ENCODE measurements at places on chromosomes 2 and 18.
A peak's percentile ranks its signal among the peaks of the same experiment; 100 is the strongest.

DNA sequence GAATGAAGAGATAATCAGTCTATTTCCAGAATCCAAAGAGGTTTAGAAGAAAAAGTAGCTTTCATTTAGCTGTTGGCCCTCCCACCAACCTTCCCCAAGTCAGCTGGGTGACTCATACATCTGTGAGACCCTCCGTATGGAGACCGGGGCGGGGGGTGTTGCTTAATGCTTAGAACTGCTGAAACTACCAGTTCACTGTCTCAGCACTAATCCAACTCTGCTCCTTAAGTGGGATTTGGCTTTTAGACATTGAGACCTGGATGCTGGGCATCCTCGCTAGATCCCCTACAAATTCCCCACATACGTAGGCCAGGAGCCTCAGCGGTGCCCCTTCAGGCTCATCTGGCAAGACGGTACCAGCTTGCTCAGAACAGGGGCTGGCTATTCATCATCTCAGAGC is at the start of gene SAG:
Gene SAG (plus strand): TSS at position 252 of the 400 bp plus-strand sequence. CDS start 1,374 bp downstream, outside the sequence.
- DNase-seq = no peak

- no peak for DNase-seq
These were observed 29.9 kb upstream of the OTOS start for GRCh38 chr2:240170354-240170735.

GRCh38 chr18:27750014-27750413 is 426.9 kb downstream of the CDH2 start:
- DNase-seq = peak; percentile 53

- DNase-seq = no peak
These were observed 14.6 kb downstream of the ITM2C start for GRCh38 chr2:230879271-230879882.

- no peak for DNase-seq
These were observed 166.8 kb upstream of the ID2 start for GRCh38 chr2:8514796-8515758.

DNA sequence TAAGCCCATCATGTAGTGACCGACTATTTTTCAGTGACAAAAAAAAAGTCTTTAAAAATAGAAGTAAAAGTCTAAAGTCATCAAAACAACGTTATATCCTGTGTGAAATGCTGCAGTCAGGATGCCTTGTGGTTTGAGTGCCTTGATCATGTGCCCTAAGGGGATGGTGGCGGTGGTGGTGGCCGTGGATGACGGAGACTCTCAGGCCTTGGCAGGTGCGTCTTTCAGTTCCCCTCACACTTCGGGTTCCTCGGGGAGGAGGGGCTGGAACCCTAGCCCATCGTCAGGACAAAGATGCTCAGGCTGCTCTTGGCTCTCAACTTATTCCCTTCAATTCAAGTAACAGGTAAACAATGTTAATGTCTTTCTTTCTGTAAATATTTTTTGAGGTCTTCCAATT is at the start of gene CD28:
Gene CD28 (plus strand): TSS at position 237 of the 400 bp plus-strand sequence. CDS start 58 bp downstream, at position 295.
- DNase-seq = no peak

GRCh38 chr2:38076152-38076709 is 280 bp upstream of the CYP1B1 start:
- peak; percentile 90 for DNase-seq

GRCh38 chr2:146734042-146734820 is 1110.6 kb upstream of the ACVR2A start:
- peak; percentile 35 for DNase-seq

- DNase-seq = no peak
These were observed 71.8 kb upstream of the SPRED2 start for GRCh38 chr2:65504201-65504600.

DNA sequence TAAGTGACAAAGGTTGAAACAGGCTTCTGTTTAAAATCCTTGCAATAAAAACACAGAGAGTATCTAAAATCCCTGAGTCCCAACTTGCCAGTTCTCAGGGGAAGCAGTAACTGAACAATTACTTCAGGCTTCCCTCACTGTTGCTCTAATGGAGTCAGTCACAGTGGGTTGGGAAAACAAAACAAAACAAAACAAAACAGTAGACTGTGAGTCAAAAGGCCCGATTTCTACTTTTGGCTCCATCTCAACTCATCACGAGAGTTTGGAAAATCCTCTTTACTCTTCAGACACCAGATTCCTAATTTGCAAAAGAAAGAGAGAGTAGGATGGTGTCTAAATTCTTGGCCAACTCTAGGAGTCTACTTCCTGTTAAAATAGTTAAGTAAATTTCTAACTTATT is 1.1 kb downstream of the FSHR start:
- DNase-seq = no peak

GRCh38 chr2:212311807-212312404 is 226.7 kb downstream of the ERBB4 start:
- DNase-seq = no peak

DNA sequence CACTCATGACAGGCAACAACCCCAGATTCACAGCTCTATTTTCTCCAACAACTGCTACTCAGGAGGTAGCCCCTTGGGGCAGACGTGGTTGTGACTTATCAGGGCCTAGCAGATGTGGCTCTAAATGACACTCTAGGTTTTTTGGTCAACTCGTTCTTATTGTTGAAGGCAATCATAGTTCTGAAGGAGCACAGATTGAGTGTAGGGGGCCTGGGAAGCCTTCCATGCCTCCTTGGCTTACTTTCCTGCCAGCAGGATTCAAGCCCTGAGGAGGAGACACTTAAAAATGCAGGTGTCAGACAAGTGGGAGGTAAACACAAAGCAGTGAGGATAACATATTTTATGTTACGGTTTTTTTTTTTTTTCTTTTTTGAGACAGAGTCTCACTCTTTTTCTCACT is 23.5 kb upstream of the SUCLG1 start:
- DNase-seq = no peak

DNA sequence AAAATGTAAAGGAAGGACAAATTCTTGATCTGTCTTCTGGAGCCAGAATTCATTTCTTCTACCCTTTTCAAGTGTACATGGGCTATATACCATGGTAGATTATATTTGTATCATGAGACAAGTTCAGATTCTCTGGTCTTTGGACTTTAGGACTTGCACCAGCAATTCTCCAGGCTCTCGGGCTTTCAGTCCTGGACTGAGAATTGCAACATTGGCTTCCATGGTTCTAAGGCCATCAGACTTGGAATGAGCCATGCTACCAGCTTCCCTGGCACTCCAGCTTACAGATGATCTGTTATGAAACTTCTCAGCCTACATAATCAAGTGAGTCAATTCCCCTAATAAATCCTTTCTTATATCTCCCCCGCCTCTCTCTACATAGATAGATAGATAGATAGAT is 33.3 kb downstream of the SRD5A2 start:
- no peak for DNase-seq

Measured in smooth muscle cell of the brain vasculature (primary cell).